HT1080 (cell line): ENCODE measurements at places on chromosomes 5 and 9. TPM values are rescaled to one million over a fixed set of nuclear protein-coding genes. Genes with fewer than 3 reads are reported as not detected.

Gene ZNF462
- total RNA-seq: 11.6 and 11.9 TPM in 2 replicates

Gene F2R
- 13.2 and 18.6 TPM in 2 replicates for total RNA-seq

Gene IL4
- not detected in 2 replicates for total RNA-seq

Gene F12
- 8.5 and 15.2 TPM in 2 replicates for total RNA-seq

Gene ACOT12
- 0.03 TPM in 1 of 2 replicates, not detected in the other for total RNA-seq

DNA sequence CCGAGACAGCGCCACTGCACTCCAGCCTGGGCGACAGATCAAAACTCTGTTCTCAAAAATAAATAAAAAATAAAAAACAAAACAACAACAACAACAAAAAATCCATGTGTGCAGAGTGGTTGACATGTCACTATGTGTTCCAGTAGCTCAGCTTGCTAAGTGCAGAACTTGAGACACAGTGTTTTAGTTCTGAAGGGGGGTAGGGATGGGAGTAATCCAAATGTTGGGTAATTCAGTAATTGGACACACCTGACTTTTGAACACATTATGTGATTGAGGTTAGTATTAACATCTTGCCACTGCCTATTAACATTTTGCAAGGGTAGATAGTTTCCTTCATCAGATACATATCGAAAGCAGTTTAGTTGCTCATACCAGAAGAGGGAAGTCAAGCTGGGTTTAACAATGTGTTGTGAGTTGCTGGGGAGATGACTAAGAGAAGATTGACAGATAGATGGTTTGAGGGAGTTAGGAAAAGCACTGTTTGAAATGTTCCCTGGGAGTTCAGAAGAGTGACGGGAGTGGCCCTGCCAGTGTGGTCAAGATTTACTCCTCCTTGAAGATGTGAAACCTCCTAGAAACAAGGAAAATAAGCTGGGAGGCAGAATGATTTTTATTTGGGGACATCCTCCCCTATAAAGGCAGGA lies 928 bp downstream of the HACD4 start:
- peak; percentile 15 for DNase-seq

- DNase-seq: no peak
Observed at GRCh38 chr9:92176800-92177185, 61.6 kb upstream of the SPTLC1 start.

GRCh38 chr5:155540000-155540595 lies 526.5 kb downstream of the KIF4B start:
- DNase-seq: no peak

- no peak for DNase-seq
Observed at GRCh38 chr5:84718377-84718776, 333.7 kb upstream of the EDIL3 start.

GRCh38 chr5:173392172-173392571 lies 64.0 kb upstream of the STC2 start:
- DNase-seq: no peak

DNA sequence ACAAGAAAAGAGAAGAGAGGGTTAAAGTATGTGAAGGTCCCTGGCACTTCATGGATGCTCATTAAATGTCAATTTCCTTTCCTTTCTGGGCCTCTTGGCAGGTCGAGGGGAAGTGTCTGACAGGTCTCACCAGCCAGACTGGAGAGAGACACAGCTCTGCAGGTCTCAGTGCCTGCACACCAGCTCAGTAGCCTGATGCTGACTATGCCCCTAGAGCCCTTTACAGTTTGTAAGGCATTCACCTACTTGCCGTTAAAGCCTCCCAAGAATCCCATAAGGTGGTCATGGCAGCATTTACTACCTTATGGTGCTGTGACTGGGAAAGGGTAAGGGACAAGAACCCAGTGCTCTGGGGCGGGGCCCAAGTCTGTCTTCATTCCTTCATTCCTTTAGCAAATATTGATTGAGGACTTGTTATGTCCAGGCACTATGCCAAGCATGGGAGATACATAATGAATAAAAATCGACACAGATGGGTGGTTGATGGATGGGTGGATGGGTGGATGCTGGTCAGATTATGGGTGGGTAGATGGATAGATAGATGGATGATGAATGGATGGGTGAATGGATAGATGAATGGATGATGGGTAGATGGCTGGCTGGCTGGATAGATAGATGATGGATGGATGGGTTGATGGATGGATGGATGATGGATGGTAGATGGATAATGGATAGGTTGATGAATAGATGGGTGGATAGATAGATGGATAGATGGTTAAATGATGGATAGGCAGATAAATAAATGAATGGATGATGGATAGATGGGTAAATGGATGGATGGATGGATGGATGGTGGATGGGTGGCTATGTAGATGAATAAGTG lies 21.3 kb upstream of the KIF12 start:
- no peak for DNase-seq

DNA sequence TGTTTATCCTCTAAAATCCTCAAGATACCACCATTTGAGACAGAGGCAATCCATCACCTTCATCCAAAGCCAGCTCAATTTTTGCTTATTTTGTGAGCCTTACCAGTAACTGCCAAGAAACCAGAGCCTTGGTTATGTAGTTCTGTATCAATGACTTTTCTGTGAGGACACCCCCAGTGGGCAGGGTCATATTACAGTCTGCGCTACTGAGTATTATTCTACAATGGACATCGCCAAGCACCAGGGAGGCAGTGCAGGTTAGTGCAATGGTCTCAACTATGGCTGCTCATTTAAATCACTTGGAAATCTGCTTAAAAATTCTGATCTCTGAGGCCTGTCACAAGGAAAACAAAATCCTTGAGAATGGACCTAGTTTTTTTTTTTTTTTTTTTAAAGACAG lies 90.5 kb upstream of the NIPAL4 start:
- no peak for DNase-seq

- DNase-seq: no peak
Observed at GRCh38 chr5:78691084-78691960, 42.8 kb upstream of the LHFPL2 start.

GRCh38 chr5:14209222-14209822 lies 66.2 kb downstream of the TRIO start:
- DNase-seq: no peak

DNA sequence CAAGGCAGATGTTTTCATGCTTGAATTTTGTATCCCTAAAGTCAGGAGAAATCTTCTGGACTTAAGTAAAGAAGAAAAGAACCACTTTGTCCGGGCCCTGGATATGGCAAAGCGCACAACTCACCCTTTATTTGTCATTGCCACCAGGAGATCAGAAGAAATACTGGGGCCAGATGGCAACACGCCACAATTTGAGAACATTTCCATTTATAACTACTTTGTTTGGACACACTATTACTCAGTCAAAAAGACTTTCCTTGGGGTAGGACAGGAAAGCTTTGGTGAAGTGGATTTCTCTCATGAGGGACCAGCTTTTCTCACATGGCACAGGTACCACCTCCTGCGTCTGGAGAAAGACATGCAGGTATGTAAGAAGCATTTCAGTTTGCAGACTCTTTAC lies 2.3 kb downstream of the TYRP1 start:
- DNase-seq: no peak

DNA sequence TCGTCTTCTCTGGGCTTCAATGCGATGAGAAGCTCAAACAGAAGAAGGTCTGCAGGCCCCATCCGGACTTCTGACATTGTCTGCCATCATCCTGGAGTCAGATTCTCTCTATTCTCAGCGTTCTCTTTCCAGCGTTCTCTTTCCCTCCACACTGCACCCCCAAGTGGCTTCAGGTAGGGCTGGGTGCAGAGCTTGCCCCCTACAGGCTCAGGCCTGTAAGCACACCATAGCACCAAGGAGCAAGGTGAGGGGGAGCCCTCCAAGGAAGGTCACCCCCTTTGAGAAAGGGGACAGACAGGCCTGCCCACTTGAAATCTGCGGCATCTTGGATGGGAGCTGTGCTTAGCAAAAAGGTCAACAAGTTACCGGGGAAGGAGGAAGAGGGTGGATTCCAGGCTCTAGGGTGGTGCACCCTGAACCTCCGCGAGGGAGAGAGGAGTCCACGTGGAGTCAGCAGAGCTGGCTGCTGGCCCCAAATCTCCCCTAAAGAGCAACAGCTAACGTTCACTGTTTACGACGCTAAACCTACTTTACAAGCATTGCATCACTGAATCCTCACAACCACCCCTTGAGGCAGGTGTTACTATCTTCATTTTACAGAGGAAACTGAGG lies 27.5 kb downstream of the GPX3 start:
- no peak for DNase-seq

DNA sequence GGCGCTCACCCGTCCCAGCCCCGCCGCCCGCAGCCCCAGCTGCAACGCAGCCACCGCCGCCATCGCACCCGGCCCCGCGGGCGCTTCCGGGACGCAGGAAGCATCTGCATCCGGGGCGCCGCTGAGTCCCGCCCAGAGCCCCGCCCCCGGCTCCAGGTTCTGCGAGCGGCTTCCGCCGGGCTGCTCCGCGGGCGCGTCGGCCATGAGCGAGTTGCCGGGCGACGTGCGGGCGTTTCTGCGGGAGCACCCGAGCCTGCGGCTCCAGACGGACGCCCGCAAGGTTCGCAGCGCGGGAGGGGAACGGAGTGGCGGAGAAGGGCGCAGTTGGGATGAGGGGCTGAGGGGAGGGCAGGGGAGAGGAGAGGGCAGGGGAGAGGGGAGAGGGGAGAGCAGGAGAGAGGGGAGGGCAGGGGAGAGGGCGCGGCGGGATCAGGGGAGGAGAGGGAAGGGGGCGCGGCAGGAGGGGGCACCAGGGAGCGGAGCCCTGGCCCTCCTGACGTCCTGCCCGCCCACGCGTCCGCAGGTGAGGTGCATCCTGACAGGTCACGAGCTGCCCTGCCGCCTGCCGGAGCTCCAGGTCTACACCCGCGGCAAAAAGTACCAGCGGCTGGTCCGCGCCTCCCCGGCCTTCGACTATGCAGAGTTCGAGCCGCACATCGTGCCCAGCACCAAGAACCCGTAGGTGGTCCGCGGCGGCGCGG lies at the start of the genes SURF1 and SURF2:
Gene SURF1 (minus strand): TSS at position 97 of the 701 bp plus-strand sequence. CDS start 34 bp downstream, at position 63.
Gene SURF2 (plus strand): TSS at position 160 of the 701 bp plus-strand sequence. CDS start 43 bp downstream, at position 203.
- DNase-seq: peak; percentile 65

GRCh38 chr5:167511-167910 lies 23.8 kb upstream of the LRRC14B start:
- no peak for DNase-seq

DNA sequence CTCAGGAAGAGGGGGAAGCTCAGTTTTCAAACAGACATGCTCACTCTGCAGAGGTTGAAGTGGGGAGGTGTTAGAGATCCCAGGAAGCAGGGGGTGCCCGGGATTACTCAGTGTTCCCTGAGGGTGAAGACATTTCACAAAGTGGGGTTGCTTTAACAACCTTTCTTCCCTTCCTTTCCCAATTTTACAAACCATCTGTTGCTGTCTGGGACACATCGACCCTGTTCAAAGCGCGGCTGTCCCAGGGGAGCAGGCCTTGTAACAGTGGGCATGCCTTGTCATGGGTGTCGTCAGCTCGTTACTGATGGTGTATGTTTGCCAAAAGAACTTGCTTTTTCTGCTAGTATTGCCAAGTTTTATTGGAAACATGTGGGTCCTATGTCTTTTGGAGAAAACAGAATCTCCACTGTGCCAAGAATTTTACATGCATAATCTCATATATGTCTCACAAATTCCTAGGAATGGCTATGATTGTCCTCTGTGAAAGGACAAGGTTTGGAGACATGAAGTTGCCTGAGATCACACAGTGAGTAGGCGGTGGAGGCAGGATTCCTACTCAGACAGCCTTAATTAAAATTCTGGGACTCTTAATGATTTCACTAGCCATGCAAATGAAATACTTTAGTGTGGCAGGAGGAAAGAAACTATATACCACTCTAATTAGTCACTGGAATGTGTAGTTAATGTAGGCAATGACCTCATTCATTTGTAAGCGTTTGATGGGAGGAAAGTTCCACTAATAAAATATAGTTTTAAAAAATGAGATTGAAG lies 198.9 kb downstream of the NXNL2 start:
- DNase-seq: no peak

DNA sequence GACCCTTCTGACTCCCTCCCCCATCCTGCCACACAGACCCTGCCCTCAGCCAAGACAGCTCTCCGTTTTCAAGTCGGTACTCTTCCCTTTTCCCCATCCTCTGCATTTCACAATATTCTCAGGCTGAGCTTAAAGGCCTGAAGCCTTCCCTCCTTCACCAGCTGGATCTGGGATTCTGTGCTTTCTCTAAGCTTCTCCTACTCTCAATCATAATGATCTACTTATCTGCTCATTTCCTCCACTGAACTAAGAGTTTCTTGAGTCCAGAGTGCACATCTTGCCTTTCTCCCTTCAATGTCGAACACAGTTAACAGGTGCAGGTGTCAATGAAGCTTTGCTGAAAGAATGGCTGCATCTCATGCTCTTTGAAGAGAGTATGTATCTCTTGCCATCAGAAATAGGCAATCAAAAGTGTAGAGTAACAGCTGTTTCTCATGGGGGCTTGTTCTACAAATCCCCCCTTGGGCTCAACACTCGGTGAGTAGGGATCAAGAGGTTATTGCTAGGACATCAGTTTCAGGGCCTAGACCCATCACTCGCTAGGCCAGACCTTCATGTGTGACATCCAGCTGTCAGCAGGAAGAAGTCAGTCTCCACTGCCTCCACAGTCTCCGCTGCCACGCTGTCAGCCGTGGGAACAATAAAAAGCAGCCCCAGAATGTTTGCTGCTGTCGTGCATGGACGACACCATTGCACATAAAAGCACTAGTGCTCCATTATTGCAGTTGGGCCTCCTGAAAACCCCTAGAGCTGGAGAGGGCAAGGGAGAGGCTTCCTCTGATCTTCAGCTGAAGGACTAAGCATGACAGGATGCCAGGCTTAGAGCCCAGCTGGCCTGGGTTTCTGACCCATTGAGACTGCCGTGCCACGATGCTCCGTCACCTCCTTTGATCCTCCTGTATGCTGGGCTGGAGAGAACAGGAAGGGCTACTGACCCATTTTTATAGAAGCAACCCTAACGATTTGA lies 23.7 kb downstream of the TRAF1 start:
- no peak for DNase-seq
